Activated naive CD4-positive, alpha-beta T cell (primary cell): ENCODE measurements at places on chromosomes 5 and 9.

GRCh38 chr9:89295400-89295799, 15.6 kb upstream of the CKS2 start:
- no peak for DNase-seq

DNA sequence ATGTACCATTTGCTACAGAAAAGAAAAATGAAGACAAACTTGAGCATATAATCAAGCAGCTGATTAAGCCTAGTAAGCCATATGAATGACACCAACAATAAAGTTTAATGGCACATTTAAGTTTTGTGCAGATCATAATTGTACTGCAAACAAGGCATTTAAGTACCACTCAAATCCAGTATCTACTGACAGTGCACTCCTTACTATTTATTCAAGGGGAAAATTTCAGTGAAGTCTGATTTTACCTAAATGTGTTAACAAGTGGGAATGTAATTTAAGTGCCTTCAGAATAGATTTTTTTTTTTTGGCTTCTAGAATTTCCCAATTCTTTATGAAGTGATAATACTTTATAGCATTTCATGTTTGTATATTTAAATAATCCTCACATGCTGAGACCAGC, 341.0 kb upstream of the POU5F2 start:
- DNase-seq: no peak

GRCh38 chr5:145521523-145521922, 313.6 kb downstream of the PRELID2 start:
- no peak for DNase-seq

- no peak for DNase-seq
Observed at GRCh38 chr9:128242828-128243214, 33.0 kb downstream of the GOLGA2 start.

- DNase-seq: no peak
Observed at GRCh38 chr5:33330426-33330825, 110.3 kb upstream of the TARS1 start.

GRCh38 chr9:132809677-132810271, 68.3 kb downstream of the AK8 start:
- no peak for DNase-seq

DNA sequence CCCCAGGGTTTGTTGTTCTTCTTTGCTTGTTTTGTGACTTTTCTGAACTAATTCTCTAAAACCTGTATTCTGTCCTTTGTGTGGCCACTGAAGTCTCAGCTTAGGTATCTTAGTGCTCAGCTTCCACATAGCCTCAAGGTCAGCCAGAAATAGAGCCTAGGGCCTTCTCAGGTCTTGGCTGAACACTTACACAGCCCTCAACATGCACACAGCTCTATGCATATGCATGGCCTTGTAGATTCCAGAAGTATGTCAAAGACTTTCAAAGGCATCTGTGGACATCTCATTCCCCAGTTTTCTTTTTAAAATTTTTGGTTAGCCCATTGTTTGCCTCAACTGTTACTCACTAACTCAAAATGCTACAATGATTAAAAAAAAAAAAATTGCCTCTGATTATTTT, 99.9 kb upstream of the GRIA1 start:
- no peak for DNase-seq

DNA sequence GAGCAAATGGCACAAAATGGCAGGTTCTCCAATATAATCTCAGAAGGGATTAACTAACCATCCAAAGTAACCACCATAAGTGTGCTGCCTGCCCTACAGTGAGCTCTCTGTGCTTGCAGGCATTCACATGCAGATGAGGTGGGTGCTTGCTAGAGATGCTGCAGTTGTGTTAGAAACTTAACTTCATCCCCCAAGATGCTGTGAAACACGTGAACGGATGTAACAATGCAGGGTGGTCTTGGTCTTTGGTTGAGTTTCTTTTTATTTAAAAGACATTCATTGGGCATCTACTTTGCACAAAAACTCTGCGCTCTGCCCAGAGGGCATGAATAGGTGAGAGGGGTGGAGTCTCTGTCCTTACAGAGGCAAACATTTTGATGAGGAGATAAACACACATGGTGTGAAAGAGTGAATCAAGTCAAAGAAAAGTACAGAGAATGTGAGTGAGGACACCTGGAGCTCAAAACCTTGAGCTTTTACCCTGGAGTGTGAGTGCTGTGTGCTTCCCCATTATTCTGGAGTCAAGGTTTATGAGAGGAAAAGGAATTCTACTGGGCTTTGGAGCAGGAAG, 143.9 kb upstream of the DAP start:
- no peak for DNase-seq

DNA sequence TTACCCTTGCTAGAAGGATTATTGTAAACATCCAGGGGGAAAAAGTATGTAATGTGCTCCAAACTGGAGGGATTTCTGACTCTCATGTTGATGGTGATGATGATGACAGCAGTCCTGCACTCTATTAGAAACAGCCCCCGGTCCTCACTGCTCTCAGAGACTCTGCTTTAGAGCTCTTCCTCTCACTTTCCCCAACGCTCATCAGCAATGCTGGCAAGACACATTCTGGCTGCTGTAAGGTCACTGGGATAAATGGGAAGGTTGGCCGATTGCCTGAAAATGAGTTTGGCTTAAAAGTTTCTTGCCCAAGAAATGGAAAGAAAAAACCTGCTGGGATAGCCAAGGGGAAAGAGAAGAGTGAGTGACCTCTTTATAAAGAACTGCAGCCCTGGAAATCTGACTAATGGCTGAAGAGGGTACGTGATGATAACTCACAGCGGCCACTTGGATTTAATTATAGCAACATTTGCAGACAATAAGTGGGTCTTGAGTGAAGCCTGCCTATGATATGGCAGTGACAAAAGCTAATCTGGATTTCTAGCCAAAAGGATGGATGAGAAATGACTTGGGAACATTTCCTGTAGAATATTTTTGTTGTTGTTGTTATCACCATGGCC, 235.8 kb downstream of the TMEM38B start:
- no peak for DNase-seq

- no peak for DNase-seq
Observed at GRCh38 chr9:18260521-18260920, 213.4 kb upstream of the ADAMTSL1 start.

- no peak for DNase-seq
Observed at GRCh38 chr5:156178117-156178516, 148.8 kb upstream of the SGCD start.

DNA sequence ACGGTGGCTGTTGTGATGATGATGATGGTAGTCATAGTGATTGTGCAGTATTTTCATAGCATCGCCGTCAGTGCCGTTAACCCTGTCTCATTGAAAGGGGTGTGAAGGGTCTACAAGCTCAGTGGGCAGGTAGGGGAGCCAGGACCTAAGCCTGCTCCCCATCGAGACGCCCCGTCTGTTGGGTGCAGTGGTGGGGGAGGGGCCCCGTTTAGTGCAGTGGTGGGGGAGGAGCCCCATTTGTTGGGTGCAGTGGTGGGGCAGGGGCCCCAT, 68.6 kb downstream of the COL5A1 start:
- DNase-seq: no peak

- no peak for DNase-seq
Observed at GRCh38 chr5:102832445-102832844, 77.3 kb downstream of the PAM start.

- DNase-seq: no peak
Observed at GRCh38 chr5:171542525-171543140, 123.2 kb downstream of the FGF18 start.

- no peak for DNase-seq
Observed at GRCh38 chr9:92944921-92945320, 2.4 kb upstream of the FGD3 start.

DNA sequence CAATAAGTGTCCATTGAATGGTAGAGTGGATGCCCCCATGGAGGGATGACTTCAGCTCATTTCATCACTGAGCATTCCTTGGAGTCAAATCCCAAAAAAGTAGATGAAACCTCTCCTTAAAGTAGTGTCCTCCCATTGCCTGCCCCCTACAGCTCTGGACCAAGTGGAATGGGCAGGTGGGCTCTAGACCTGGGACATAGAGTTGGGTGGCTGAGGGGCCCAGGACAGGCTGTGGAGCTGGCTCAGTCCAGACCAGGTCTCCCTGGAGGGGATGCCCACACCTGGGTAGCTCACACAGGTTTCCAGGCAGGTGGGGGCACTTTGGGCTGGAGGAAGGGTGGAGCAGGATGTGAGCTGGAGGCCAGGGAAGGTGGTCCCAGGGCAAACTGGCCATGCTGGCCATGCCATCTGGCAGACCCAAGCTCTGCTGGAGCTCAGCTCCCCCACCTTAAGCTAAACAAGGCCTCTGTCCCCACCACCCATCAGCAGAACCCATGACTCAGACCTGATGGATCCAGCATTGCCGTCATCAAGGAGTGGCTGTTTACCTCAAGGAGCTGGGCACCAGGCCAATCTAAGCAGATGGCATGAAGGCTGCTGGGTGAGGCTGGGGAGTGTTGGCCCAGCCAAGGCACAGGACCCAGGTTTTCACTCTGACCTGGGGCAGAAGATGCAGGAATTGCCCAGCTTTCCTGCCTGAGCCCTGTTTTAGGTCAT, 6.2 kb upstream of the SPINK4 start:
- no peak for DNase-seq

- DNase-seq: no peak
Observed at GRCh38 chr5:52910071-52910470, 79.1 kb upstream of the ITGA2 start.

DNA sequence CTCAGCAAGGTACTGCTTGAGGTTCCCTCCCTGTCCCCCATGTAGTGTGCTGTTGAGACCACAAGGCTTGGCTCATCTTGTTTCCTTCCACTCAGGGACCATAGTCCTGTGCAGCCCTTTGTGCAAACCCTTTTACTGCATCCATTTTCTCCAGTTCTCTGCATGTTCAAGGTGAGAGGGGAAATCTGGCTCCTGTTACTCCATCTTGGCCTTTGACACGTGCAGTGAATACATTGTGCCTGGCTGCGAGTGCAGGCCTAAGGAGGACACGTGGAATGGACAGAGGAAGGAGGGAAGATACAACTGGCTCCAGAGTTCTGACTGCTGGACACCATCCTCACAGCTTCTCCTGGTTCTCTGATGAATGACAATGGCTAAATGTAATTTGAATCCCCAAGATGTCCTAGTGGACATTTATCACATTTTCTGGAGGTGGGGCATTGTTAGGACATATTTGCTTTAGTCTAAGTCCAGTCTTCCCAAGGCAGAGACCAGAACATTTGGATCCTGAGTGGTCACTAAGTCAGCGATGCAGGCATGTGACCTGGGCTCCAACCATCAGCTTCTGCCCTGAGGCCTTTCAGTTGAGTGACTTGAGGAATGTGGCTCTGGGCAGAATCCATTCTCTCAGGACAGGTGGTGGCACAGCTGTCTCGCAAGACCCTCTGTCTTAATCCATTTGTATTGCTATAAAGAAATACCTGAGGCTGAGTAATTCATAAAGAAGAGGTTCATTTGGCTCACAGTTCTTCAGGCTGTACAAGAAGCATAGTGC, 189.0 kb upstream of the DAP start:
- no peak for DNase-seq

DNA sequence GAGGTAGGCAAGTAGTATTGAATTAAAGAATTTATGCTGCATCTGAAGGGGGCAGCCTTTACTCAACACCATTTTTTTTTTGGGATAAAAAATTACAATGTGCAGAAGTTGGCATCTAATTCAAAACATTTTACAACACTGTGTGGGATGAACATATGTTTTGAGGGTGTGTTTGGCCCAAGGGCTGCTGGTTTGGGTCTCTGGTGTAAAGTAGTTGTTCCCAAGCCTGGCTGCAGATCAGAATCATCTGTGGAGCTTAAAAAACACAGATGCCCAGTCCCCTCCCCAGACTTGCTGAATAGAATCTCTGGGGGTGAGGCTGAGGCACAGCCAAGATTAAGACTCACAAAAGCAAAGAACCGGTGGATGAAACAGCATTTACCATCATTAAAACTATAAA, 33.0 kb upstream of the PDZD2 start:
- no peak for DNase-seq

GRCh38 chr9:135515083-135515951, 5.9 kb upstream of the LCN1 start:
- no peak for DNase-seq

DNA sequence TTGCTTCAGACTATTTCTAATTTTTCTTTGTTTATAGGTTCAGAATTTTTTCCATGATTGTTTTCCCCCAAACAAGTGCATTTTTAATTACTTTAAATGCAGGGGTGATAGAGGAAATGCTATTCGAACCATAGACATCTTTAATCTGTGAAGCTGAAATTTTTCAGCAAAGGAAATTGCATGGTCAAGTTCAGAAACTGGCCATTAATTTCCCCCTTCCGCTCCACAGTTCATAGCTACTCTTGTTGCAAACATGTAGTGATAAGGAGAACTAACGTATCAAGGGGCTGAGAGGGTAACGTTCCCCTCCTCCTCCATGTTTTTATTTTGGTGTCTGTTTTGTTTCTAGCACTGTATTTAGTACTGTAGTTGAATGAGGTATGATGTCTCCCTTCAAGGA, 3.4 kb upstream of the ROPN1L start:
- no peak for DNase-seq

DNA sequence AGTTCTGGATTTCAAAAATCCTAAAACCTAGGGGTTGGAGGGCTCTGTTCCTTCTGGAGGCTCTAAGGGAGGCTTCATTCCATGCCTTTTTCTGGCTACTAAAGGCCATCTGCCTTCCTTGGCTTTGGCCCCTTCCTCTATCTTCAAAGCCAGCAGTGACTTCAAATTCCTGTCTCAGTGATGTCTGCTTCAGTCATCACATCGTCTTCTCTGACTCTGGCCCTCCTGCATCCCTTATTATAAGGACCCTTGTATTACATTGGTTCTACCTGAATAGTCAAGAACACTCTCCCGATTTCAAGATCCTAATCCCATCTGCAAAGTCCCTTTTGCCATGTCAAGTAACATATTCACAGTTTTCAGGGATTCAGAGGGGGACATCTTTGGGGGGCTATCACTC, 60.3 kb downstream of the GNA14 start:
- no peak for DNase-seq

DNA sequence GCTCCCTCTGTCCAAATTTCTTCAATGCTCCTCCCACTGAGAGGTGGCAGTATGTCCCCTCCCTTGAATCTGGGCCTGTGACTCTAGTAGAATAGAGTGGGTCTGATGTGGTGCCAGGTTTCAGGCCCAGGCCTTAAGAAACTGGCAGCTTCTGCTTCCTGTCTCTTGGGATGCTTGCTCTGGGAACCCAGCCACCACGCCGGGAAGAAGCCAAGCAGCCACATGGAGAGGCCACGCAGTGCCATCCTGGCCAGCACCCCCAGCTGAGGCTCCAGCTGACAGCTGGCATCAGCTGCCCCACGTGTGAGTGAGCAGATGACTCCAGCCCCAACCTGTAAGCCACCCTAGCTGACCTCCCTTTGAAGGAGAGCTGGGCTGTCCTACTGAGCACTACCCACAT, 7.3 kb upstream of the TSPAN17 start:
- DNase-seq: no peak
